Astrocyte of the spinal cord (primary cell): ENCODE measurements at places on chromosomes 3 and 15.

DNA sequence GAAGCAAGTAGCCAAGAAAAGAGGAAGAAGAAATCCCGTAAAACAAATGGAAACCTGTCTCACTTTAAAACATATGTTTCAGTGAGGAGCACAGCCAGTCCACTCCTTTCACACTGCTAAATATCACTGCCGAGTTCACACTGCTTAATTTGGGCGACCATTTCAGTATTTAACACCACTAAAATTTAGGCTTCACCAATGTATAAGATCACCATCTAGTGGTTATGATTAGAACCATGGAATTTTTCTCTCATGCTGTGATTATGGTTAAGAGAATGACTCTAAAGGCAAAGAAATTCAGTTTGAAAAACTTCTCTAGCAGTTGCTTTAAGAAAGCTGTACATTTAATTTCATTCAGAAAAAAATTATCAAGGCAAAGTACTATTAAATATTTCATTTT is 16.6 kb downstream of the SLC4A7 start:
- peak; percentile 71 for DNase-seq

DNA sequence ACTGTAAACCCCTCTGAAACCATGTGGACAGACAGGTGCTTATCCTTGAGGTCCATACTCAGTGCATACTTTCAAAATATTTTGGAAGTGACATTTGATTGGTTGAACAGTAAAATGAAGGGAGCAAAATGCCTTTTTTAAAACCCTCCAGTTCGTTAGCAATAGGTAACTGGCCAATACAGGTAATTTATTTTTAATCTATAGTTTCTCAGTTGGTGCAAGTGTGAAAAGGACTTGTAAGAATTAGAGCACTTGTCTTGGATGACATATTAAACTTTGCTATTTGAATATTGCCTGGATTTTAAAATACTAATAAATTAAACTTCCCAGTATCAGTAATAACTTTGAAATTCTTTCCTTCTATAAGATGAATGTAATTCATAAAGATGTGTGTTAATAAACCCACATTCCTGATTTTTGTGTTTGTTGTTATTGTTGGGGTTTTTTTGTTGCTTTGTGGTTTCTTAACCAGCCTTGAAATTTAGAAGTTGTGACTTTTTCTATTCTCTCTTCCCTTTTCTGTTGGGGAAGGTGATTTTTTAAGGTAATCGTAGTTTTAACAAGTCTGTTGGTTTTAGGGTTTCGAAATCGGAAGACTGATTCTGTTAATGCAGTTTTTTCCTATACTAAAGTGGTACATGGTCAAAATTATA is 90.0 kb downstream of the STT3B start:
- no peak for DNase-seq

GRCh38 chr3:13301286-13301987 is 118.7 kb downstream of the NUP210 start:
- peak; percentile 77 for DNase-seq

DNA sequence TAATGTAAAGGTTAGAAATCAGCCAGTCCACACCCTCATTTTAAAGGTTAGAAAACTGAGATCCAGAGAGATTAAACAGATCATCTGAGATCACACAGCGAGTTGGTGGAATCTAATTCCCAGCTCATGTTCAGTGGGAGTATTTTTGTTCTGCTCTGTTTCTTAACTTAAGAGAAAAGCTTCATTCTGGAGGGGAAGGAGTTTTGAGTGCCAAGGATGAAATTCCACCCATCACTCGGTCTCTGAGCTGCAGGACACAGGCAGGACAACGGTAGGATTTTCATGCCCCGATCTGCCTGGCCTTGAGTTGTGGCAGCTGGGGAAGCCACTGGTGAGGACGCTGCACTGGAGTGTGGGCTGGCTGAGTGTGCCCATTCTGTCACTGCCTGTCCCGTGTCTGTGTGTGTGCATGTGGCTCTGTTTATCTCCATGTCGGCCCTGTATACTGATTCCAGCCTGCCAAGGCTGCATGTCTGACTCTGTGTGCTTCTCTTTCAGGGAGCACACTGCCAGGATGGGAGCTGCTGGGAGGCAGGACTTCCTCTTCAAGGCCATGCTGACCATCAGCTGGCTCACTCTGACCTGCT is 94.3 kb downstream of the CEMIP start:
- no peak for DNase-seq

- DNase-seq: no peak
Observed at GRCh38 chr15:72227720-72228119, 3.3 kb downstream of the PKM start.

GRCh38 chr15:60523056-60523455 is 44.1 kb upstream of the ICE2 start:
- DNase-seq: peak; percentile 65

DNA sequence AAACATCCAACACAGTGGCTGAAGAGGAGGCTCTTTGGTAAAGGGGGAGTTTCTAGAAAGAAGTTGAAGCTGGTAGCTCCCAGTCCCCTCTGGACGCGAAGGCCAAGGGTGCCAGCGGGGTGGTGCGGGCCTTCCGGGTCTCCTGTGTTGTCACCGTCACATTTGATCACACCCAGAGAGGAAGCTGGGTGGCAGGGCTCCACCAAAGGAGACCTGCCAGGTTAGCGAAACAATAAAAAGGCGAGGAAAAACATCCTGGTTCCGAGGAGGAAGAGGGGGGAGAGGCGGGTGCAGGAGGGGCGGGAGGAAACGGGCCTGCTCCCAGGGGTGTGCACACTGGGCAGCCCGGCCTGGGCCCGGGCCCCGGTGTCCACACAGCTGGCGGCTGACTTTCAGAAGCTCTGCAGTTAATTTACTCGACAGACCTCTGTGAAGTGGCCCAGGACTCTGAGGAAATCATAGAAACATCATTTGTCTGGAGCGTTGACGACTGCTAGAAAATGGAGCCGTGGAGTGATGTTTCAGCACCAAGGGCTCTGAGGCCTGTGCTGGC is 12.1 kb downstream of the HEG1 start:
- no peak for DNase-seq

- DNase-seq: no peak
Observed at GRCh38 chr3:51269466-51269865, 115.6 kb upstream of the MANF start.

DNA sequence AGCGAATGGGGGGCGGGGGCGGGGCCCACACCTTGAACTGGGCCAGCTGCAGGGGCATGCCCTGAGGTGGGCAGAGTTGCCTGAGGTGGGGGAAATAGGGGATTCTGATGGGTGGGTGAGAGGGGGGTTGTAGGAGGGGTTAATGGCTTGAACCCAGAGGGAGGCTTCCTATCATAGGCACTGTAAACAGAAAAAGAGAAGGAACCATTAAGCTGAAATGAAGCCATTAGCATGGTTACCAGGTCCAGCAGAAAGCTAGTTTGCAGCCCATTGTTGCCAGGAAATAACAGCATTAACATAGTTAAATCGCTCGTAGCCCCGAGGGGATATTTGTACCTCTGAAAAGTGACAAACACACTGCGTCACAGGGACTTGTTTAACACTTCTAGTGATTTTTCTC is 29.0 kb downstream of the ETV5 start:
- DNase-seq: no peak
